ENCODE measurements at places on chromosomes 12 and 14. TPM values are rescaled to one million over a fixed set of nuclear protein-coding genes. Genes with fewer than 3 reads are reported as not detected.

SLC7A8 gene
- 6.4 TPM for total RNA-seq

KLRC4 gene
- not detected for total RNA-seq

- DNase-seq: no peak
Measured at GRCh38 chr14:56328021-56328420, 209.8 kb downstream of the PELI2 start.

DNA sequence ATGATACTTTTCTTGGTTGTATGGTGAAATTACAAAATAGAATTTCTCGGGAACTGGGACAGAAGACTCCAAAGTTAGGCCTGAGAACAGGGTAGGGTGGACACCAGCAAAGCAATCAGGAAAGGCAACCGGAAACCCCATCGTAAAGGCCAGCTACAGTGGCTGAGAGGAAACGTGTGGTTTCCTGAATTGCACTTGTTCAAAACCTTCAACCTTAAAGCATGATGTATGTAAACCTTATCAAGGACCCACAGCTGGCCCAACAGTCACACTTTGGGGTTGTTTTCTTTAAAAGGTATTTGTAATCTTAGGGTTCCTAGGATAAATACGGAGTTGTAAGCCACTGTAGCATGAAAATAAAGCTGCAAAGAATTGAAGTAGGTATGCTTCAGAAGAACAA is 2.2 kb upstream of the PTGDR start:
- DNase-seq: no peak

HSPB8 gene
- total RNA-seq: 504 TPM

TAS2R42 gene
- not detected for total RNA-seq
